Fibroblast of skin of right biceps (primary cell): ENCODE measurements at places on chromosomes 11 and 22.

DNA sequence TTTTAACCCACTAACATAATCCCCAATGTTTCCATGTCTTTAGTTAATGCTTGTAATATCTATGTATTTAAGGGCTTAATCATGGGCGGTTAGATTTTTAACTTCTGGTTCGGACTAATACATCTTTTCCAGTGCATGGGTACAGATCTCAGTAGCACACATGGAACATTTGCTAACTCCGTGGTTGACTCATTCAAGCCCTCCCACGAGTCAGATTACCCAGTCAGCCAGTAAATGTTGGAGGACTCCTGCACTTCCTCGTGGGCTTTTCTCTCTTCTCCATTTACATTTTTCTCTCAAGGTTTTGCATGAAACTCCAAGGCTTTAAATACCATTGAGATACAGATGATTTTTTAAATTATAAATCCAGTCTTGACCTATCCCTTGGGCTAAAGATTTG lies 313.9 kb downstream of the ST3GAL4 start:
- DNase-seq = peak; percentile 50

- DNase-seq = peak; percentile 12
These were observed 191.0 kb upstream of the LARGE1 start for GRCh38 chr22:34111210-34111824.

DNA sequence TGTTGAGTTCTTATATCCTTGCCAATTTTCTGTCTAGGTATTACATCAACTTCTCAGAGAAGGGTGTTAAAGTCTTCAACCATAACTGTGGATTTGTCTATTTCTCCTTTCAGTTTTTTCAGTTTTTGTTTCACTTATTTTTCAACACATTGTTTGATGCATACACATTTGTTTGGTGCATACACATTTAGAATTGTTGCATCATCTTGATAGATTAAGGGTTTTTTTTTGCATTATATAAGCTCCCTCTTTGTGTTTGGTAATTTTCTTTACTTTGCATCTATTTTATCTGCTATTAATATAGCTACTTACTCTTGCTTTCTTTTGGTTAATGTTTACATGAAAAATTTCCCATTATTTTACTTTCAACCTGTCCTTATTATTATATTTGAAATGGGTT lies 20.8 kb upstream of the TRAF6 start:
- no peak for DNase-seq

DNA sequence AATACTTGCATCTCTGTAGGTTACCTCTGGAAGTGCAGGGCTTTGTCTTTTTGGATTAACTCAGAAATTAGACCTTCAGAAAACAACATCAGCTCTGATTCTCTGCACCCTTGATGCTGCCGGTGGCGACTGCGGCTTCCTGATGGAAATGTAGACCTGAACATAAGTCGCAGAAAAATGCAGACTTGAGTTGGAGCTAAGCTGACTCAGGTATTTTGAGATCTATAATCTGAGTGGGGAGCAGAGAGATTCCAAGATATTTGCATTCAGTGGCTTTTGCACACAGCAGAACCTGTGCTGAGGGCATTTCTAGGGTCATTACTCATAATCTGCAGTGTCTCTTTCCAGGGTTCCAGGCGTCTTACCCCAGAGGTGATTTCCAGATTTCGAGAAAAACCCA lies 18.7 kb upstream of the NFAM1 start:
- no peak for DNase-seq

DNA sequence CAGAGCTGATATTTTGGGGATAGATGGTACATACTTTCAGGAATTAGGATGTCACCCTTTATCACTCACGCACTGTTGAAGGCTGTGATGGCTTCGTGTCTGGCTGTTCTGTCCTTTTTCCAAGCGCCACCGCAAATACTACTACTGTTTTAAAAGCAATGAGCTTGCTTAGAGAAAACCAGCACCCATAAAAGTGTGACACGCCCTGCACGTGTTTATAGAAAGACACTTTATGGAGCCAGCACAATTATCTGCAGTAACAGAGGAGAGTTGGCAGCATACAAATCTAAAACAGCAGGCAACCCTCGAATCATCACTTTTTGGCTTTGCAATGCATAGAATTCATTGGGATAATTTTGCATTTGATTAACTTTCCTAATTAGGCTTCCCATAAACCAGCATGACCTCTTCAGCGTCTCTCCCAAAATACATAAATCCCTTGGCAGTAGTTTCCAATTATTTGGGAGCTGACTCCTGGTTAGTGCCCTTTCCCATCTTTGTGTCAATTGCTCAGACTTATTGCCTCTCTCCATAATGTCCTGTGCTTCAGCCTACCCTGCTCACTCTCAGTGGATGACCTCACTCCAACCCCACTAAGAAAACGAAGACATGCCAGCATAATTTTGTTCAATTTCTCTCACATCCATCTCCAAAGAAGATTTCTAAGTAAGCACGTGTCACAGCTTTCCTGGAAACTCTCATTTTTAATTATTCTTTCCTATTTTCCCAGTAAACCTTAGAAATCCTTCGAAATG lies 118.7 kb upstream of the LARGE1 start:
- no peak for DNase-seq

- no peak for DNase-seq
These were observed 56.2 kb upstream of the CD82 start for GRCh38 chr11:44509296-44509695.

DNA sequence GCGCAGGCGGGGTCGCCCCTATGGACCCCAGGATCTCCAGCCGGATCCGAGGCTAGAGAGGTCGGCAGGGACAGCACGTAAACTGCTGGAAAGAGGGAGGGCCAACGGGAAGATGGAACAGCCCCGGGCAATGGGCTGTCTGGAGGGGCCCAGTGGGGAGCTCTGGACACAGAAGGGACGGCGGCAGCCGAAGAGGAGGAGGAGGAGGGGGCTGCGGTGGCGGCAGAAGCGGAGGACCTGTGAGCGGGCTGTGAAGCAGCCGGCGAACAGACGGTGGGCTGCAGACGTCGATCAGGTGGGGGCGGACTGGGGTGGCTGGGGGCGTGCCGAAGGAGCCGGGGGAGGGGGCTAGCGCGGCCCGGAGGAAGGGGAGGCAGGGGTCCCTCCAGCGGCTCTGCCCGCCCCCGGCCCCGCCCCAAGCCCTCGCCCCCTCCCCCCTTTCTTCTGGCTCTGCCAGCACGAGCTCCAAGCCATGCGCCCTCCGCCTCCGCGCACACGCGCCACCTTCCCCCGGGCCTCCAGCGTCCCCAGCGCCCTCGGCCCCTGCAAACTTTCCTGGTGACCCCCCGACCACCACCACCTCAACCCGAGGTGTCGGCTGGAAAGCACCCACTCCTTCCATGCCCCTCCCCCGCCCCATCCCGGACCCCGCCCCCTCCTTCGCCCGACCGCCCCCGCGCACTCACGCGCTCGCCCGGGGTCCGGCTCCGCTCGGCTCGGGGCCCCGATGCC lies 432 bp downstream of the TNKS1BP1 start:
- peak; percentile 53 for DNase-seq

- peak; percentile 77 for DNase-seq
These were observed 4.5 kb upstream of the TP53I11 start for GRCh38 chr11:44955015-44955738.

DNA sequence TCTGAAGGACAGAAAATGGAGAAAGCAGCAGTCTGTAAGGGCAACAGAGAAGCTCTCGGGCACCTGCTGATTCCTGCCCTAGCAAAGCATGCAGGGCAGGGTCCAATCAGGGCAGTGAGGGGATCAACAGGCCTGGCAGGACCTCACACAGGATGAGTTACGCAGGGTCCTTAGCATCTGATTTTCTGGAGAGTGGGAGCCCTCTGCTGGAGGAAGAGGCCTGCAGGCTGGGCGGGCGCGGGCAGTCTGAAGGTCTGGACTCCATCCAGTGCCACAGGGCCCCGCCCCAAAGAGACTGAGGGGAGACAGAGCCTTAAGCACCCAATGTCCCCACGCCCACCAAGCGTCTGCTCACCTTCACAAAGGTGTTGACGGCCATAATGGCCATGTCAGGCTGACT lies 28.9 kb downstream of the AP1B1 start:
- DNase-seq = peak; percentile 56

- DNase-seq = no peak
These were observed 859.3 kb downstream of the BRD1 start for GRCh38 chr22:48968201-48968959.

DNA sequence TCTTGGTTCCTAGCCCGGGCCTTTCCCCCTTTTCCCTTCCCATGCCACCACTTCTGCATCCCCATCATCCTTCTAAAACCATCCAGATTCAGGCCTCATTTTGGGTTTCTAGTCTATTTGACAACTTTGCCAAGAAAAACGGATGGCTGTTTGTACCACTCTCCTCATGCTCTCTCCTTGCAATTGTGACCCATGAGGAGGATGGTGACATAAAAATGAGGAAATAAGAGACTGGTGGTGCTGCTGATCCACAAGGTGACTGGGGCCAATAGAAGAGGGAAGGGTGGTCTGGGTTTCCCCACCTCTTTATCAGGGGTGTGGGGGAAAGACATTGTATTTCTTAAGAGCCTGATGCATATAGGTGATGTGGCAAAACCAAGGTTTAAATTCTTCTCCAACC lies 1.0 kb downstream of the MS4A4A start:
- no peak for DNase-seq

DNA sequence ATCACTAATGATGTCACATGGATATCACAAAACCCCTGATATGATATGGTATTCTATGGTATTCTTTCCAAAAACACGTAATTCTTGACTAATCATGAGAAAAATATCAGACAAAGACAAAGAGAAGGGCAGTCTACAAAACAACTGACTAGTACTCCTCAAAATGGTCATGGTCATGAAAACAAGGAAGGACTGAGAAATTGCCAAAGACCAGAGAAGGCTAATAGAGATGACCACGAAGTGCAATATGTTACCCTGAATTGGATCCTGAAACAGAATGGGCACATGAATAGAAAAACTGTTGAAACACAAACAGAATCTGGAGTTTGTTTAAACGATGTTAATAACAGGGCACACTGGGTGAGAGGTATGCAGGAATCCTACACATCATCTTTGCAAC lies 10.2 kb downstream of the CKAP5 start:
- DNase-seq = no peak

GRCh38 chr11:32187111-32187510 lies 96.2 kb downstream of the RCN1 start:
- no peak for DNase-seq

DNA sequence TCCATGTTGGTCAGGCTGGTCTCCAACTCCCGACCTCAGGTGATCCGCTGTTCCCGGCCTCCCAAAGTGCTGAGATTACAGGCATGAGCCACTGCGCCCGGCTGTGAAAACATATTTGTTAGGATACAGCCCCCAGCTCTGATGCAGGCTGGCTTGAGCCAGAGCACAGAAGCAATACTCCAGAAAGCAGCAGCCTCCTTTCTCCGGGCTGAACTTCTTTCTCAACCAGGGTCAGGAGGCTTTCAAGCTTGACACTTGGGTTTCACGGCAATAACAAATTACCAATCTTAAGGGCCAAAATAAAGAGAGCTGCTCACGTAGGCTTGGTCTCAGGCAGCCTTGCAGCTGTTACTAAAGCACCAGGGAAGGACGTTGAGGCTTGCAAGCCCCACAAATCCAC lies 10.8 kb upstream of the CECR2 start:
- no peak for DNase-seq

- DNase-seq = no peak
These were observed 229.1 kb upstream of the ZBED5 start for GRCh38 chr11:11086979-11087378.

DNA sequence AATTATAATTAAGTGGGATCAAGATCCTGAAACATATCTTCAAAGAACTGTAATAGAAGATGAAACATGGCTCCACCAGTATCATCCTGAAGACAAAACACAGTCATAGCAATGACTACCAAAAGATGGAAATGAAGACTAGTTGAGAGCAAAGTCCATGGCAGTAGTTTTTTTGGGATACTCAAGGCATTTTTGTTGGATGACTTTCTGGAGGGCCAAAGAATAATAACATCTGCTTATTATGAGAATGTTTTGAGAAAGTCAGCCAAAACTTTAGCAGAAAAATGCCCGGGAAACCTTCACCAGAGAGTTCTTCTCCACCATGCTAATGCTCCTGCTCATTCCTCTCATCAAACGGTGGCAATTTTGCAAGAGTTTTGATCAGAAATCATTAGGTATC lies 809.4 kb upstream of the RAG2 start:
- peak; percentile 58 for DNase-seq

DNA sequence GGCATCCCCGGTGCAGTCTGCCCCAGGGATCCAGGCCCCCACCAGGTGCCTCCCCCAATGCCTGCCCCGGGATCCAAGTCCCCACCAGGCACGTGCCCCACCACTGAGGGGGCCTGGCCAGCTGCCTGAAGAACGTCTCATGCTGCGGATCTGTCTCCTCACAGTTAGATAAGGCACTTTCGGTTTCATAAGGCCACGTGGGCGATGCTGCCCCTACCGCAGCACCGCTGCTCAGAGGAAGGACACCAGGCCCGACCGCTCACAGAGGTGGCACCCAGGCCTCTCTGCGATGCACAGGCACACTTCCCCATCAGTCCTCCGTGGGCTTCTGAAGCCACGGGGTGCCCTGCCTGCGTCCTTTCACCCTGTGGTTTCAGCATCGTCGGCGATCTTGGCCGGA lies 68.1 kb upstream of the BID start:
- DNase-seq = no peak

GRCh38 chr11:31218847-31219246 lies 150.7 kb downstream of the DCDC1 start:
- no peak for DNase-seq

GRCh38 chr11:44753961-44754645 lies 27.3 kb downstream of the TSPAN18 start:
- DNase-seq = peak; percentile 60

DNA sequence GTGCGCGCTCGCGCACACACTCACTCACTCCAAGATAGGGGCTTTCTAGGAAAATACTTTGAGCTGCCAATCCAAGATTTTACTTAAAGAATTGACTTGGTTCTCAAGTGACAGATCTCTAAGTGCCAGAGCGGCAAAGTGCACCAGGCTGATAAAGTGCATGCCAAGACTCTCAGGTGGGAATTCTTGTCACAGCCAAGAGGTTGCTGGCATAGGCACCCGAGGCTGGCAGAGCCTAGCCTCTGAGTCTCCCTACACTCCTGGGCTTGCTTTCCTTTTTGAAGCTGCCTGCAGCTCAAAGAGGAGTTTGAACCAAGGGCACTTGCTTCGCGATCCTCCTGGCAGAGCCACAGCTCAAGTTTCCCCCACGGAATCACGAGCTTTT lies 2.5 kb upstream of the ADM start:
- no peak for DNase-seq

- no peak for DNase-seq
These were observed 17.3 kb upstream of the RAPSN start for GRCh38 chr11:47466201-47466600.
